Stimulated activated CD8-positive, alpha-beta memory T cell treated with anti-CD3 and anti-CD28 coated beads, Interleukin-15, amount 100 ng/mL, for 1 hour (primary cell): ENCODE measurements at places on chromosomes 4 and X.

DNA sequence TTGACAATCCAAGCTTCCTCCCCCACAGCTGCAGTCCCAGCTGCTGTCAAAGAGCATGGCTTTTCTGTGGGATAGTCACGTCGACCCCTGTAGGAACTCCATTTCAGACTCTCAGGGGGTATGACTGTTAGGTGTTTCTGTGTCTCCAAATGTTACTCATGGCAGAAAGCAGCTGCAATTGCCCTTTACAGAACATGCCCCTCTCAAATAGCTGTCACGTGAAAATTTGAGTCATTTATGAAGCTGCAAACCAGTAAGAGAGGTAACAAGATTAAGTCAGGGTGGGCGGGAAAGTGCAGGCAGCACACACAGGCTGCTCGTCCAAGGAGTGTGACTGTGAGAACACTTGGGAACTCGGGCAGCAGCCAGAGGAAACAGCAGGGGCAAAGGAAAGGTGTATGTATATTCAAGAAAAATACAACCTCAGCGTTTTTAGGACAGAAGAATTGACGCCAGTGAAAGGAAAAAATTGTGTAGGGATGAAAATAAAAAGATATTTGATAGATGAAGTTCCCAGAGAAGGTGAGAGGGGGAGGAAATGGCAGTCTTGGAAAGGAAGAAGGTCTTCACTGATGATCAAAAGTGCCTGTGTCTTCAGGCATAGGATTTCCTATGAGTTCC, 66.5 kb upstream of the TMEM184C start:
- no peak for DNase-seq

DNA sequence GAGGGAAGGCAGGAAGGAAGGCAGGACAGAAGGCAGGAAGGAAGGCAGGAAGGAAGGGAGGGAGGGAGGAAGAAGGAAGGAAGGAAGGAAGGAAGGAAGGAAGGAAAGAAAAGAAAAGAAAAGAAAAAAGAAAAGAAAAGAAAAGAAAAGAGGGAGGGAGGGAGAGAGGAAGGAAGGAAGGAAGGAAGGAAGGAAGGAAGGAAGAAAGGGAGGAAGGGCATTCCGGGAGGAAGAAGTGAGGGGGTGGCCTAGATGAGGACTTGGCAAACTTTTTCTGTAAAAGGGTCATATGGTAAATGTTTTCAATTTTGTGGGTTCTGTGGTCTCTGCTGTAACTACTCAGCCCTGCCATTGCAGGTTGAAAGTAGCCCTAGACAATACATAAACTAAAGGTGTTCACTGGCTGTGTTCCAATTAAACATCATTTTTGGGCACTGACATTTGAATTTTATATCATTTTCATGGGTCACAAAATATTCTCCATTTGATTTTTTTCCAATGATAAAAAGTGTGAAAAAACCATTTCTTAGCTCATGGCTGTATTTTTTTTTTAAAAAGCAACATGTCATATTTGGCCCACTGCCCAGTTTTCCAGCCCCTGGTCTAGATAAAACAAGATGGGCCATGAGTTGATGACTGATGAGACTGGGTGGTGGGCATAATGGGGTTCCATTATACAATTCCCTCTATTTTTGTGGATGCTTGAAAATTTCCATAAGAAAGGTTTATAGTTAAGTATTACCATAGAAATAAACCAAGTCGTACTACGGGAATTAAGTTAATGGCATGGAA, 3.1 kb downstream of the ZNF630 start:
- DNase-seq: no peak

DNA sequence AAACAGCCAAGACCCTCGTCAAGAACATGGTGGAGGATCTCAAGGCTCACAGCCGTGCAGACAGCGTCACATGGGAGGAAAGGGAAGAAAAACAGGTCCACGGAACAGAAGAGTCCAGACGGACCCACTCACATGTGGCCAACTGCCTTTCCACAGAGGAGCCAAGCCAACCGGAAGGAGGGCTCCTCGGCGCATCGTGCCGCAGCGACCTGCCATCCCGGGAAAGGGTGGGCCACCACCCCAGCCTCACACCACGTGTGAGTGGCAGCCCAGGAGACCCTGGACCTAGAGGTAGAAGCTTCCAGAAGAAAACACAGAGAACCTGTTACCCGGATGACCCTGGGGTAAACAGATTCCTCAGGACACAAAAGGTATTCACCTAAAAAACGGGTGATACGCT, 28.4 kb downstream of the CTBP1 start:
- DNase-seq: no peak

DNA sequence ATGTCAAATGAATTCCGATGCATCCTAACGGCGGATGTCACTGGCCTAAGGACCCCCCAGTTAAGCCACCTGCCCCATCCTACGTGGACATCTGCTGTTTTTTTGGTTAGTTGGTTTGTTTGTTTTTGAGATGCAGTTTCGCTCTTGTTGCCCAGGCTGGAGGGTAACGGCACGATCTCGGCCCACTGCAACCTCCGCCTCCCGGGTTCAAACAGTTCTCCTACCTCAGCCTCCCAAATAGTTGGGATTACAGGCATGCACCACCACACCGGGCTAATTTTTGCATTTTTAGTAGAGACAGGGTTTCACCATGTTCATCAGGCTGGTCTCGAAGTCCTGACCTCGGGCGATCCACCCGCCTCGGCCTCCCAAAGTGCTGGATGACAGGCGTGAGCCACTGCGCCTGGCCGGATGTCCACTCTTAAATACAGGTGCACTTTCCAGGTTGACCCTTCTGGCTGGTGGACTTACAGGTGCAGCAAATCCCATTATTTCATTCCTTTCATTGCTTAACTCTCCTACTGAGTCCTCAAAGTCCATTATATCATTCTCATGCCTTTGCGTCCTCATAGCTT, 206.2 kb downstream of the CRLF2 start:
- no peak for DNase-seq

GRCh38 chrX:31039327-31039711, 32.5 kb downstream of the FTHL17 start:
- DNase-seq: no peak

GRCh38 chr4:172143605-172144314, 330.6 kb downstream of the GALNTL6 start:
- DNase-seq: no peak

DNA sequence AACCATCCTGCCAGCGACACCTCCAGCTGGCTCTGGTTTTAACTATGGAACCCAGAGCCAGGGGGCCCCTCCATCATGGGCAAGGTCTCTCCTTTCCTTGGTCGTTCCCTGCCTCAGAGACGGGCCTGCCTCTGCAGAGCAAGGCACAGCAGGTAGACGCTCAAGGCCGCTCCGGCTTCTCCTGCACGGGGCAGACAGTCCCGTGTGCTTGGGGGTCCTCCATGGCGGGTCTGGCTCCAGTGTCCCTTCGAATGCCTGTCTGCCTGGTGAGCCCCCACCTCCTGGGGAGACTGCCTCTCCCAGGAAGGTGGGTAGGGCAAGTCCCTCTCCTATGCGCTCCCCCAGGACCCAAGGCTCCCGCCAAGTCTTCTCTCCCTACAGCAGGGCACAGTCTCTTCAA, 71.5 kb downstream of the ACOX3 start:
- no peak for DNase-seq

DNA sequence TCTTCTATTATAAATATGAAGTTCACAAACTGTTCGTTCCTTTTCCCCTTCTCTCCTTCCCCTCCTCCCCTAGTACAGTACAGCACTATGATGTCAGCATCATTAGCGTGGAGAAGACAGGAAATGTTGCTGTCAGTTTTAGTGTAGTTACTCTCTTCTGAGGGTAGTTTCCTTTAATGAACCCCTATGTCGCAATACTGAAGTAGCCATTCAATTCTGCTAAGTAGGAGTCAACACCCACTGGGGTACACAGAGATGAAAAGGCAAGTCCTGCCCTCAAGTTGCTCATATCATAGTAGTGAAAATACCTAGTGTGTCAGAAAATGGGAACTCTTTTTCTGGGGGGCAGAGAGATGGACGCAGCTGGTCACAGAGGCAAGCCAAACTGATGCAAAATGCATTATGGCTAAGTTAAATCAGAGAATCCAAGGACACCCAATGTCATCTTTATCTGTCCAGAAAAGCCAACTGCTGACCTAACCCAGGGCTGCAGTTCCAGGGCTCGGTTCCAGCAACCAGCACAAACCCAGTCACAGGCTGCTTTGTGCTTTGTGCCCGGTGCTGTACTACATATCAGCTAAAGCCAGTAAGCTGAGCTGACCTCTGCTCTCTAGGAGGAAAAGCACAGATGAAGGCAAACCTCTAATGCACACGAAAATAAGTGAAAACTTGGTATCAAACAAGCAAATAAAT, 31.5 kb downstream of the GRIA3 start:
- DNase-seq: no peak

DNA sequence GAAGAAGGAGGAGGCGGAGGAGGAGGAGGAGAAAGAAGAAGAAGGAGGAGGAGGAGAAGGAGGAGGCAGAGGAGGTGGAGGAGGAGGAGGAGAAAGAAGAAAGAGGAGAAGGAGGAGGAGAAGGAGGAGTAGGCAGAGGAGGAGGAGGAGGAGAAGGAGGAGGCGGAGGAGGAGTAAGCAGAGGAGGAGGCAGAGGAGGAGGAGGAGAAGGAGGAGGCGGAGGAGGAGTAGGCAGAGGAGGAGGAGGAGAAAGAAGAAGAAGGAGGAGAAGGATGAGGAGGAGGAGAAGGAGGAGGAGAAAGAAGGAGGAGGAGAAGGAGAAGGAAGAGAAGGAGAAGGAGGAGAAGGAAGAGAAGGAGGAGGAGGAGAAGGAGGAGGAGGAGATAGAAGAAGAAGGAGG, 19.9 kb downstream of the MRFAP1 start:
- DNase-seq: no peak

DNA sequence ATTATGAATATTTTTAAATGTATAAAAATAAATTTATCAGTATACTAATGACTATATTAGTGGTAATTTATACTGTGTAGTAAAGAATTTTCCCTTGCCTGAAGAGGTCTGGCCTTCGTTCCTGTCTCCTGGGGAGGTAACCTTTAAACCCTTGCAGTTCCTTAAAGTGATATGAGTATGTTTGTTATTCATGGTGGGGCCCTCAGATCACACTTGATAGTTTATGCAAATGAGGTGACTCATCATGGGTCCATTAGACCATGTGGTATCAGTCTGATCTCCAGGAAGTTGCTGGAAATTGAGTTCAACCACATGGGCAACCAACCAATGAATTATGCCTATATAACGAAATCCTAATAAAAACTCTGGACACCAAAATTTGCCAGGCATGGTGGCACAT, 904.1 kb downstream of the RPA4 start:
- no peak for DNase-seq

- DNase-seq: no peak
Observed at GRCh38 chr4:166044871-166045270, 171.8 kb downstream of the TLL1 start.

DNA sequence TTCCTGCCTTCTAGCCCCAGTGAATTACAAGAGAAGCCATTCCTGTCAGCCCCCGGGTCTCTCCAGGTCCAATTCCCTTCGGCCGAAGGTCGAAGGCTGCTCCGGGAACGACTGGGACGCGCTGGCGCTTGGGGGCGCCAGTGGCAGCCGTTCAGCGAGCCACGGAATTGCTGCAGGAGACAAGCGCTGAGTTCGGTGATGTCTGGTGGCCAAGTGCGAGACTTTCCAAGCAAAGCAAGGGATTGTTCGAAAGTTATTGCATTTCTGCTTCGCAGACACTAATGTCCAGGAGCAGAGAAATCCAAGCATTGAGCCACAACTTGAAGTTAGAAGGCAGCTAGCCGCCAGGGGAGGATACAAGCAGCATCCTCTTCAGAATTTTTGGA, 1.1 kb upstream of the DKK2 start:
- no peak for DNase-seq

- DNase-seq: no peak
Observed at GRCh38 chrX:20212486-20213089, 54.1 kb downstream of the RPS6KA3 start.

DNA sequence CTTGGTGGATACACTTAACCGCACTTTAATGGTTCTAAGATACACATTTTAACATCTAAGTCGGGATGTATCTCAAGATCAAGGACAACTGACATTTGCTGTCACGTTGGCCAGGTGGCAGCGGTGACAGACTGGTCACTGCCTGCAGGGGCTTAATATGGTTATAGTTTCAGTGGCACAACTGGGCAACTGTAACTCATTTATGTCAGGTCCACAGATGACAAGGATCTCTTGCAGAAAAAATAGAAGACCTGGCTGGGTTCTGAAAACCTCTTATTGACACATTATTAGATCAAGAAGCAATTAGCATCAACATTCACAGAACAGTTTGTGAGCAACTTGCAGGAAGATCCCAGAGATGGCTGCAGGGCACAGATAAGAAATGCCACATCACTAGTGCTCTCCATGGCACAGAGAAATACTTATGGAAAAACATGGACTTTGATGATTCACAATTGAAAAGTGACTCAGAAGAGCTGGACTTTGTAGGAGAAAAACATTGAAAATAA, 99.6 kb upstream of the SORBS2 start:
- no peak for DNase-seq

- no peak for DNase-seq
Observed at GRCh38 chr4:184801781-184802696, 23.7 kb downstream of the ACSL1 start.

DNA sequence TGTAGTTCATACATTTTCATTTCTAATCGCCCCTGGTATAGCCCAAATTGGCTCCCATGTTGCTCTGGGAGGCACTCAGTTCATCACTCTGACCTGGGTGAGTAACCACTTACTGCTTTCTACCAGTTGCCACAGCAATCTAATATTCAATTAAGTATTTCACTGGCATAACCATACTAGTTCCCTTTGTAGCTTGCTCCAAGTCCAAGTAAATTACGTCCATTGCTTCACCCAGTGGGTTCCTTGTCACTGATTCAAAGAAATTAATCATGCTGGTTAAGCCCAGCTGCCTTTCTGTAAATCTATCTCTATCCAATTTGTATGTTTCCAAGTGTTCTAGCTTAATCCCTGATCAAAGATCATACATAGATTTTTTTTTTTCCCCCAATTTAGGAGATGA, 92.0 kb upstream of the CBR4 start:
- DNase-seq: no peak

- no peak for DNase-seq
Observed at GRCh38 chrX:75228854-75229253, 45.0 kb upstream of the UPRT start.

DNA sequence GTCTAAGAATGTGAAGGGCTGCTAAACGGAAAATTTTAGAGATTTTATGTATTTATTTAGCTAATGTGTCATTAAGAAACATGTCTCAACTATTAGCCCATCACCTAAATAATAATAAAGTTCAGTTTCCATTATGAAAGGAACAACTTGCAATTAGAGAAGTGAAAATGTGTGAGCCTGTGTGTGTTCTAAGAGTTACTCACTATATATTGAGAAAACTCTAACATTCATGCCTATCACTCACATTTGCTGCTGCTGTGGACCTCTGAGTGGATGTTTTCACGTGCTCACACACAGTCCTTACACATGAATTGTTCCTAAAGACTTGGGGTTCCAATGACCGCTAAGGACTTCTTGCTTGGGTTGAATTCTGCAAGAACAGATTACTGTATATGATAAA, 364.0 kb downstream of the TMA16 start:
- no peak for DNase-seq

- DNase-seq: no peak
Observed at GRCh38 chrX:131977619-131978018, 45.5 kb upstream of the STK26 start.
